ENCODE measurements at places on chromosomes 6 and 20. TPM values are rescaled to one million over a fixed set of nuclear protein-coding genes. Genes with fewer than 3 reads are reported as not detected.

GRCh38 chr6:100247123-100247522, 217.6 kb downstream of the SIM1 start:
- DNase-seq, result no peak

GRCh38 chr20:61949714-61950640, 115.7 kb downstream of the TAF4 start:
- no peak for DNase-seq

DNA sequence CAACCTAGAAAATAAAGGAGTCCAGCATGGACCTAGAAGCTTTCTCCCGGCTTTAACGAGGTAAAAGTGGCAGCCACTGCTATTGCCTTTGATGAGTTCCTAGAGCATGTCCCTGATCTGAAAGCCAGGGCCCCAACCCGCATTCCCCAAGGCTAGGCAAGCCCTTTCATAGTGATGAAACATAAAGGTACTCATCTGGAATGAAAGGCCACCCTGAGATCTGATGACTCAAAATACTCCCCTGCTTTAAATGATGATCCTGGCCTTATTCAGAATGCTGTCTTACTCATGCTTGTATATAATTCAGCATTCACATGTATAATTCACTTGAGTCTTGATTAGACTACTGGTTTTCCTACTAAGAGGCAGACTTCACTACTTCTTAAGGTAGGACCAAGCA, 21.3 kb downstream of the TTPAL start:
- DNase-seq, result no peak

DNA sequence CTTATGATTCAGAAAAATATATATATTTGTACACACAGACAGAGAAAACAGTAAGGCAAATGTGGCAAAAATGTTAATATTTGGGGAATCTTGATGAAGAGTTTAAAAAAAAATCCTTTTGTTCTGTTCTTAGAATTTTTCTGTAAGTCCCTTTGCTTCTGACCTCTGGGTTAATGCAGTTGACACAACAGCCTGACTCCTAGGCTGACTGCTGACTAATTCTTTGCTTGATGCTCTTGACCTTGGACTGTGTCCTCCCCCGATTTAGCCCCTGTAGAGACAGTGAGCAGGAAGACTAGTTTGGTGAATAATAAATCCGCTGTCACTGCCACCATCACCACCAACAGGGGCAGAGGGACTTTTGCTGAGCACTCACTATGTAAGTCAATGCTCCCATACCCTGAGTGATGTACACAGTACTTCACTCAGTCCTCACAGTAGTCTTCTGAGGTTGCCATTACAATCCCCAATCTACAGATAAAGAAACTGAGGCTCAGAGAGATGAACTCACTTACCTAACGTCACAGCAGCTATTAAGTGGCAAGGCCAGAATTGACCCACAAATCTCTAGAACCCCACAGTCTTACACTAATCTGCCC, 71.7 kb downstream of the SNX5 start:
- no peak for DNase-seq

GRCh38 chr6:169296170-169296569, 42.5 kb upstream of the THBS2 start:
- no peak for DNase-seq

- no peak for DNase-seq
Observed at GRCh38 chr6:101181006-101181405, 212.5 kb upstream of the GRIK2 start.

DNA sequence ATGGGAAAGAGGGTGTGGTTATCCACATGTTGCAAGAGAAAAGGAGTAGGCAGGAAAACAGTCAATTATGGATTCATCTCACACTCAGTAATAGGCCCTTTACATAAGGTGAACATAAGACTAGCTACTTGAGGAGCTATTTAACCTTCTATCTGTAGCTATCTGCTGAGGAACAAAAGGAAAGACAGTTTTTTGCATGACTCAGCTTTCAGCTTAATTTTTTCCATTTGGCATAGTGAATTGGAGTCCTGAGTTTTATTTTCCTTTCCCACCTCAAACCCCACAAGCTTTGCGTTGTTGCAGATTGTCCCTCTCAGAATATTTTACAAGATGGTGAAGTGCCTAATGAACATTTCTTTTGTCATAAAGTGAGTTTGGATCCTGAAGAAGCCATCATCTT, 32.4 kb downstream of the UBD start:
- no peak for DNase-seq

DNA sequence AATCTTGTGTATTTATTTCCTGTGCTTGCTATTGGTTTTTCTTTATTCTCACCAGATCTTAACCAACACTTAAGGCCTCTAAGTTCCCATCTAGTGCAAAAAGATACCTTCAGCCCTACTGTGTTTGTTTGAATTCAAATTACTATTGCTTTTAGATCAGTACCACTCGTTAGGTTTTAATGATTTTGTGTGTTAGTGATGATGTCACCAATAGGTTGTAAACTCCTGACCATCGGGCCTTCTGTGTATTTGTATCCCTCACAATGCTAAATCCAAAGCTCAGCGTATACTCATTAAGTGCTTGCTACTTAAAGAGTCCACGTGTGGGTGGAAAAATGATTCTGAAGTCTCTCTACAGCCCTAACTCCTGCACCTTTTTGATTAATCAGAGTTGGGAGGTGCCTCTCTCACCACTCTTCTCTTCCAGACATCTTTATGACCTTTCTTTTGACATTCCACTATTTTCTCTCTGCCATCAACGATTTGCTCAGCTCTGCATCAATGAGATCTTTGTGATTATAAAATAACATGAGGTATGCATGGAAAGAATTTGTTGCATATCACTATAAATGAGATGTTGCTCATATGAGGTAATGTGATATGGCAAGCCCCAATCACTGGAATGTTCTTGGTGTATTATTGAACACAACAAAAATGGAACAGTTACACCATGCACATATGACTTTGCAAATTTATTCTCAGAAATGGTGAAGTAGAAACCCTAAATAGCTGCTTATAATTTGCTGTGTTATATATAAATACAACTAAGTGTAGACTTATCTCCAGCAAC, 55.1 kb upstream of the LAMA2 start:
- DNase-seq, result no peak

ZDHHC14 gene
- 19.1 TPM for polyA plus RNA-seq

HCRTR2 gene
- polyA plus RNA-seq, result 0.35 TPM

PTCRA gene
- not detected for polyA plus RNA-seq

PAK5 gene
- 0.63 TPM for polyA plus RNA-seq

POU3F2 gene
- 0.15 TPM for polyA plus RNA-seq

NHLRC1 gene
- 1.9 TPM for polyA plus RNA-seq

RIMS4 gene
- 0.52 TPM for polyA plus RNA-seq

TRIM40 gene
- polyA plus RNA-seq, result not detected

Data from left kidney (tissue), 8 donors.